Progenitor cell of endocrine pancreas (in vitro differentiated cells): ENCODE measurements at places on chromosomes 7 and 10. TPM values are rescaled to one million over a fixed set of nuclear protein-coding genes. Genes with fewer than 3 reads are reported as not detected.

TSPAN13 gene
- total RNA-seq: 112 and 116 TPM in 2 replicates

LIPK gene
- total RNA-seq: not detected in 2 replicates

IDI2 gene
- total RNA-seq: not detected in 2 replicates

SPDYE5 gene
- not detected in 2 replicates for total RNA-seq

GRCh38 chr7:133310232-133310862, 57.5 kb downstream of the EXOC4 start:
- no peak for DNase-seq

DNA sequence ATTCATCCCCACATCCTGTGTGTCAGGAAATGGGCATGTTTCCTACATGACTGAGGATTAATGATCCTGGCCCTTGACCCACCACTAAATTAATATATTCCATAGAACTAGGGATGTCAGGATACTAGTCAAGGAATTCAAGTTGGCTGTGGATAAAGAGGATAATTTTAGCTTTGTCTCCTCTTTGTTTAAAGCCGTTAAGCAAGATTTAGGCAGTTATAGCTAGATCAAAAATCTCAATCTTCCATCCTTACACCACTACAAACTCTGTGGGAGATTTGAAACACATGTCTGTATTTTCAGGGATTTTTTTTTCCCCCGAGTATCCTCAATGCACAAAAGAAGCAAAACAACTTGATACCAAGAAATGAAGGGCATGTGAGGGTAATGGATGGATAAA, 417.1 kb downstream of the MAGI2 start:
- no peak for DNase-seq

DNA sequence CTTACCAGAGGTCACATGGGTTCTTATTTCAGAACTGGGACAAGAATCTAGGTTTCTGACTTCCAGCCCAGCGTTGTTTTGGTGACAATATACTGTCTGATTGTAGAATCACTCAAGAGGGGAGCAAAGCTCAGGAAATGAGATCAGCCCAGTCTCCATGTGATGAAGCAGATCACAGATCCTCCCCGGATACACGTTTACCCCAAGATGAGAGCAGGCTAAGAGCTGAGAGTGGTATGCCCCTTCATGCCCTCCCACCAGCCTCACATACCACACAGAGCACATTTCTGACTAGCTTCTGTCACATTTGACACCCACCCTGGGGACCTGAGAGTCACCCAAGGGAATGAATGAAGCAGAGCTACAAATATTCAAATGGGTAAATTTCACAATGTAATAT, 27.1 kb upstream of the PRKCQ start:
- DNase-seq: no peak

DNA sequence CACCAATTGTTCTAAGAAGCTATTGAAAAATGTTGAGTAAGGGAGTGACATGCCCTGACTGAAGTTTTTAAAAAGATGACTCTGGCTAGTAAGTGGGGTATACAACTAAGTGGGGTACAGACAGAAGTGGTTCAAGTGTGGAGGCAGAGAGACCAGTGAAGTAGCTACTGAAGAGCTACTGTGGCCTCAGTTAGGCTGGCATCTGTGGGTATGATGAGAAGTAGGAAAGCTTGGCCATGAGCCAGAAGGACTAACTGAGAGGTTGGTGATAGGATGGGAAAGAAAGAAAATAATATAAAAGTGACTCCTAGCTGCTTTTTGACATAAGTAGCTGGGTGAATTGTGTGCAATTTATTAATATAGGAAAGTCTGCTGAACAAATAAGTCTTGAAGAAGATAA, 176.6 kb downstream of the SEMA3D start:
- DNase-seq: no peak

DNA sequence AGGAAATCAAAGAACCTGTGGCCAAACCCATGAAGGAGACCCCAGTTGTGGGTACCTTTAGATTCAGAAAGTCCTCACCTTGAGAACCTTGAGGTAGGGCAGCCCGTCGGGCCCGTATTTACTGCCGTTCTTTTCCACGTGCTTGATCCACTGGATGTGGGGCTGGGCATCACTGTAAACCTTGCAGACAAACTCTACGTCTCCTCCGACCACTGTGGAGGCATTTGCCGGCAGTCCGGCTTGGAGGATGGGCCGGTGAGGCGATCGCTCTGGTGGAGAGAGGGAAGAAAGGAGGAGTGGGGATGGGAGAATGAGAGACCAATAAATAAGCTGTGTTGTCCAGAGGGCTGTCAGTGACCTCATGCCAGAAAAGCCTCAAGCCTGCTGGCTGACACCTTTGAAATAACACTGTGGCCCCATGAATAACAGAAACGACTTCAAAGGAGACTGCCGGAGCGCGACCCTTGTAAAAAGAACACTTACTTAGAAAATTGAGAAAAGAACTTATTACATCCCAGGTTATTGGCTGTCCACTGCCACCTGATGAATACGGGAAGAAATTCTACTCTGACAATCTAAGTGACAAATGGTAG, 78.2 kb downstream of the FGFR2 start:
- no peak for DNase-seq
